ENCODE measurements at places on chromosomes 11 and 22.

GRCh38 chr11:114274637-114275036 lies 21.6 kb upstream of the NNMT start:
- DNase-seq = no peak

DNA sequence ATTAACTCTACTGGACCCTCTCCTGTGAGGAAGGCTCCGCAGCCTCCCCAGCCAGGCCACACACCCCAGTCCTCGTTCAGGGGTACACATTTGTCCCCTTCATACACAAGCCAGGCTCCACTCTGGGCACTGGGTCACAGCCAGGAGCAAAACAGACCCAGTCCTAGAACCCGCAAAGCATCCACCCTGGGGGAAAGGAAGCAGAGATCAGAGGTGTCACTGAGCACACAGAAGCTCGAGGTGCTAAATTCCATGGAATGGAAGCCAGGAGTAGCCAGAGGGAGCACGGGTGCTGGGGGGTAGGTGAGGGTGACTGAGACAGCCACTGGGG lies 43.6 kb upstream of the TH start:
- no peak for DNase-seq

DNA sequence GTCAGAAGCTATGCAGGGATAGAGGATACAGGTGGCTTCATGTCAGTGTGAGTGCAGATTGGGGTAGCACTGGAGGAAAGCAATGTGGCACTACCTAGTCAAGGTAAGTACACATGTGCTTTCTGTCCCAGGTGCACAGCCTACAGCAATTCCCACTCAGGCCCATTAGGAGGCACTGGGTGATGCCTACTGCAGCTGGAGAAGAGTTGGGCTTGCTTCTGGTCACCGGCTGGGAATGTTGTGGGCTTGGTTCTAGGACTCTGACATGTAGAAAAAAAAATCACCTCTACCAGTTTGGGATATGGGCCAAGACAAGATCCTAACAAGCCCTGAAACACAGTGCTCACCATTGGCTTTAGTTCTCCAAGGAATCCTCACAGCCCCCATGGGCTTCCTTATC lies 69.7 kb downstream of the TENM4 start:
- DNase-seq = peak; percentile 90

GRCh38 chr11:77127235-77127911 lies 673 bp upstream of the MYO7A start:
- DNase-seq = no peak

GRCh38 chr22:48853627-48854240 lies 973.9 kb downstream of the BRD1 start:
- no peak for DNase-seq

- no peak for DNase-seq
These were observed 99.7 kb upstream of the HSD17B12 start for GRCh38 chr11:43580735-43581369.

GRCh38 chr11:88250566-88251242 lies 75.5 kb upstream of the RAB38 start:
- DNase-seq = no peak

- no peak for DNase-seq
These were observed 141.6 kb upstream of the RASSF10 start for GRCh38 chr11:12867531-12867930.

- DNase-seq = no peak
These were observed 60.6 kb downstream of the SGSM3 start for GRCh38 chr22:40430991-40431390.

- no peak for DNase-seq
These were observed 48.2 kb upstream of the MTMR2 start for GRCh38 chr11:95972060-95972459.

Data from foreskin keratinocyte (primary cell).